ENCODE measurements at places on chromosomes 1 and 21. TPM values are rescaled to one million over a fixed set of nuclear protein-coding genes. Genes with fewer than 3 reads are reported as not detected.

The SH2D2A gene
- total RNA-seq = 0.29 TPM

The CYP4A22 gene
- not detected for total RNA-seq

The LHX8 gene
- not detected for total RNA-seq

The NBPF10 gene
- 5.1 TPM for total RNA-seq

The ADGRL2 gene
- 55.4 TPM for total RNA-seq

The OLFML2B gene
- 49.9 TPM for total RNA-seq

The FCRLB gene
- total RNA-seq = 1.8 TPM

The OR2T33 gene
- not detected for total RNA-seq

The SLC16A4 gene
- 76.0 TPM for total RNA-seq

The UBASH3A gene
- total RNA-seq = not detected

The BNIPL gene
- total RNA-seq = 1.2 TPM

The APOBEC4 gene
- total RNA-seq = under 0.01 TPM

The SKI gene
- 48.9 TPM for total RNA-seq

The S100A12 gene
- total RNA-seq = not detected

The CYB561D1 gene
- 10.5 TPM for total RNA-seq

The TTC13 gene
- 15.9 TPM for total RNA-seq

The ABCA4 gene
- under 0.01 TPM for total RNA-seq

The ACKR1 gene
- total RNA-seq = not detected

The TMEM269 gene
- total RNA-seq = under 0.01 TPM

The LEFTY1 gene
- not detected for total RNA-seq

The NUP210L gene
- total RNA-seq = under 0.01 TPM

The CEP170 gene
- total RNA-seq = 102 TPM

The SLC25A33 gene
- 8.0 TPM for total RNA-seq

All from osteoblast (primary cell).